Tibial nerve (tissue), 4 donors: ENCODE measurements at places on chromosomes 16 and 17. TPM values are rescaled to one million over a fixed set of nuclear protein-coding genes. Genes with fewer than 3 reads are reported as not detected.

C16orf87 gene
- total RNA-seq: 5.1 TPM

HOXB5 gene
- total RNA-seq: 1.6 TPM

FOXK2 gene
- total RNA-seq: 31.9 TPM

TSNAXIP1 gene
- 8.4 TPM for total RNA-seq

ARL4D gene
- 65.8 TPM for total RNA-seq

DNA sequence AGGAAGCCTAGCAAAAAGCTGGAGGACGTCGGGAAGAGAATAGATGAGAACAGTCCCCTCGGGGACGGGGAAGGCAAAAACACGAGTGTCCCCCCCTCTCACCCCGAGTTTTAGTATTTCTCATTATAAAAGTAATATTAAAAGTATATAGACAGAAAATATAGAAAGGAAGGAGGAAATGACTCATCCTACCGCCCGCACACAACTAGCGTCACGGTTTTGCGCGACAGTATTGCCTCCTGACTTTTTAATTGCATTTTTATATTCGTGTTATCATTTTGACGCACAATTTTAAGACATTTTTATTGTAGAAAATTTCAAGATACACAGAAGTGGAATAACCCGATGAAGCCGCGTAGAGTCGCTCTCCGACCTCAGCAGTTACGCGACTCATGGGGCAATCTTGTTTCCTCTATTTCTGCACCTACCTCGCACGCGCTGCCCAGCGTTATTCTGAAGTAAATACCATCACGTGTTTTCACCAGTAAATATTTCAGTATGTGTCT is 652 bp upstream of the SLC25A19 start:
- H3K4me3 ChIP-seq: peak overlapping the region; percentile 72
- H3K27me3 ChIP-seq: no peaks in the 10 kb centered on the region
- H3K36me3 ChIP-seq: no peaks in the 10 kb centered on the region

DNA sequence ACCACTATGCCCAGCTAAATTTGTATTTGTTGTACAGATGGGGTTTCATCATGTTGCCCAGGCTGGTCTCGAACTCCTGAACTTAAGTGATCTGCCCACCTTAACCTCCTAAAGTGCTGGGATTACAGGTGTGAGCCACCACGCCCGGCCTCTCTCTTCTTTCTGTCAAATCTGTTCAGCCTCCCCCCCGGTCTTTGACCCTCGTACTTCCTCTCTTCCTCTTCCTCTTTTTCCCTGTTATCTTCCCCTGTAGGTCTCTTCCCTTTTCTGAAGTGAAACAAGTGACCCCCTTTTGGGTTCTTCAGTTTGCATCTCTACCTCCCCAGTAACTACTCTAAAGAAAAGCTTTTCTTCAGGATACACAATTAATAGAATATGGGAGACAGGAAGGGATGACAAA is 31.7 kb upstream of the DHX40 start:
- no peak overlapping the region for H3K27ac ChIP-seq
- H3K36me3 ChIP-seq: no peaks in the 10 kb centered on the region
- H3K27me3 ChIP-seq: no peaks in the 10 kb centered on the region
- H3K4me1 ChIP-seq: no peaks in the 10 kb centered on the region
- no peak for DNase-seq

- no peaks in the 10 kb centered on the region for H3K27me3 ChIP-seq
- no peak overlapping the region for H3K4me3 ChIP-seq
- H3K4me1 ChIP-seq: peaks cover 20% of the 10 kb centered on the region
These were observed 3.4 kb downstream of the ZNF688 start for GRCh38 chr16:30567991-30568638.

DNA sequence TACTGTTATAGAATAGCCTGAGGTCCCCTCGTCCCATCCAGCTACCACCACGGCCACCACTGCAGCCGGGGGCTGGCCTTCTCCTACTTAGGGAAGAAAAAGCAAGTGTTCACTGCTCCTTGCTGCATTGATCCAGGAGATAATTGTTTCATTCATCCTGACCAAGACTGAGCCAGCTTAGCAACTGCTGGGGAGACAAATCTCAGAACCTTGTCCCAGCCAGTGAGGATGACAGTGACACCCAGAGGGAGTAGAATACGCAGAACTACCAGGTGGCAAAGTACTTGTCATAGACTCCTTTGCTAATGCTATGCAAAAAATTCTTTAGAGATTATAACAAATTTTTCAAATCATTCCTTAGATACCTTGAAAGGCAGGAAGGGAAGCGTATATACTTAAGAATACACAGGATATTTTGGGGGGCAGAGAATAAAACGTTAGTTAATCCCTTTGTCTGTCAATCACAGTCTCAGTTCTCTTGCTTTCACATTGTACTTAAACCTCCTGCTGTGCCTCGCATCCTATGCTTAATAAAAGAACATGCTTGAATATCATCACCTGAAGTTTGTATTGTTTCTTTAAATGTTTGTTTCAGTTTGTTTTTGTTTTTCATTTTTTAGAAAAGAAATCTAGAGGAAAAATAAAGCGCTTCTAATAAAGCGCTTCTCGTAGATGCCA is 388.3 kb downstream of the MAF start:
- DNase-seq: no peak
- H3K36me3 ChIP-seq: no peaks in the 10 kb centered on the region
- H3K27ac ChIP-seq: no peak overlapping the region
- H3K4me3 ChIP-seq: no peak overlapping the region
- H3K4me1 ChIP-seq: no peaks in the 10 kb centered on the region
- H3K27me3 ChIP-seq: no peaks in the 10 kb centered on the region

- H3K4me3 ChIP-seq: no peak overlapping the region
- H3K36me3 ChIP-seq: no peaks in the 10 kb centered on the region
- H3K4me1 ChIP-seq: no peaks in the 10 kb centered on the region
- DNase-seq: no peak
- H3K27ac ChIP-seq: peak overlapping the region; percentile 54
- no peaks in the 10 kb centered on the region for H3K27me3 ChIP-seq
These were observed 15.2 kb downstream of the EMP2 start for GRCh38 chr16:10565167-10565566.

GRCh38 chr16:23085949-23086348 is 63.3 kb downstream of the USP31 start:
- no peak for DNase-seq
- H3K4me3 ChIP-seq: no peak overlapping the region
- no peaks in the 10 kb centered on the region for H3K27me3 ChIP-seq
- H3K4me1 ChIP-seq: no peaks in the 10 kb centered on the region
- no peaks in the 10 kb centered on the region for H3K36me3 ChIP-seq

DNA sequence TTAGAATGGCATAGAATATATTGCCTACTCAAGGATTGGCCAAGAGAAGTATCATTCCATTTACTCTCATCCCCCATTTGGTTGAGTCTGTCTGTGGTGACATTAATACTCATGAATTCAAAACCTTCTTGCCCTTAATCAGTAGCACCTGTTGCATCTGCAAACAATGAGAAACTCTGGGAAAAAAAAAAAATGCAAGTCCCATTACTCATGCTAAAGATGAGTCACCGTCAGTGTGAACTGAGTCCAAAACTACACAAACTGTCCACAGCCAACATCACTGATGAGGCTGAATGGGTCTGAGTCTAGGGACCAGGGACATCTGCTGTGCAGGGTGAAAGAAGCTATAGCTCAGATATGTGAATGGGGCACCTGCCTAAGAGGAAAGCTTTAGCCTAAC is 96.9 kb upstream of the ADAMTS18 start:
- DNase-seq: no peak
- H3K36me3 ChIP-seq: no peaks in the 10 kb centered on the region
- no peak overlapping the region for H3K27ac ChIP-seq
- no peaks in the 10 kb centered on the region for H3K27me3 ChIP-seq
- no peaks in the 10 kb centered on the region for H3K4me1 ChIP-seq

GRCh38 chr16:9775998-9776397 is 406.2 kb downstream of the GRIN2A start:
- H3K4me1 ChIP-seq: no peaks in the 10 kb centered on the region
- no peak for DNase-seq
- no peak overlapping the region for H3K27ac ChIP-seq
- H3K36me3 ChIP-seq: no peaks in the 10 kb centered on the region
- no peaks in the 10 kb centered on the region for H3K27me3 ChIP-seq

- no peaks in the 10 kb centered on the region for H3K27me3 ChIP-seq
- H3K4me1 ChIP-seq: peaks cover 34% of the 10 kb centered on the region
- H3K36me3 ChIP-seq: no peaks in the 10 kb centered on the region
- no peak for DNase-seq
- no peak overlapping the region for H3K4me3 ChIP-seq
- peak overlapping the region; percentile 81 for H3K27ac ChIP-seq
These were observed 41.8 kb downstream of the GAS7 start for GRCh38 chr17:10156599-10156947.

DNA sequence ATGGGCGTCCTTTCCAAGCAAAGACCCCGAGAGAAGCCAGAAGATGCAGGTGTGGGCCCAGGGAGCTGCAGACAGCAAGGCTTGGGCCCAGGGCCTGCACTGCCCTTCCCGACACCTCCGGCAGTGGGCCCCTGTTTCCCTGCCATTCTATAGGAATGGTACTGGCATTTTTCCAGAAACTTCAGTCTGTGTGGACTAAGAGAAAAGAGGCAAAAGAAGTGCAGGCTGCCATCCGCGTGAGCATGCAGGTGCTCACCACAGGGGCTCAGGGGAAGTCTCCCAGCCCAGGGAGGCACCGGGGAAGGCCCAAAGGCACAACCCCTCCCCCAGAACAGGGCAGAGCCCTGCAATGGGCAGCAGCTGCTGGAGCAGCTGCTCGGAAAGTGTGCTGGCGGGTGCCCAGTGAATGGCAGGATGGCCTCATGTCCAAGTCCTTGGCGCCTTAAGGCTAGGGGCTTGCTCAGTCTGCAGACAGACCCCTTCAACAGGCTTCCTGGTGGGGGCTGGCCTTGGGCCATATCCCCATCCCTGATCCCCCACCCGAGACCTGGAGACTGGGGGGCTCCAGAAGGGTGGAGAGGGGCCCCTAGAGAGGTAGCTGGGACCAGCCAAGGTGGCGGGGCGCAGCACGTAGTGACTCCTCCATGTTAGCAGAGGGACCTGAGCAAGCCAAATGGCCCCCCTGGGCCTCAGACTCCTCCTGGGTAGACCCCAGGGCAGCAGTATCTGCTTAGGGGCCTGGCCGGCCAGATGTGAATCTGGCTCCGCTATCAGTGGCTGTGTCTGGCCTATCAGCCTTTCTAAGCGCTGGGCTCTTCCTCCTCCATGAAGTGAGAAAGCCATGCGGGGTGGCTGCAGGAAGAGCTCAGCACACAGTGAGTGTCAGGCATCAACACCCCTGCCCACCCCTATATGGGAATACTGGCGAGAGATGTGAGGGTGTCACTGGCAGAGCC is 6.7 kb upstream of the TPPP3 start:
- H3K27me3 ChIP-seq: no peaks in the 10 kb centered on the region
- peaks cover 15% of the 10 kb centered on the region for H3K36me3 ChIP-seq
- H3K27ac ChIP-seq: no peak overlapping the region

GRCh38 chr16:50173316-50173715 is 20.2 kb downstream of the TENT4B start:
- H3K27ac ChIP-seq: no peak overlapping the region
- no peak for DNase-seq
- H3K36me3 ChIP-seq: no peaks in the 10 kb centered on the region
- H3K27me3 ChIP-seq: no peaks in the 10 kb centered on the region
- H3K4me1 ChIP-seq: no peaks in the 10 kb centered on the region

GRCh38 chr17:47693731-47694580 is at the start of gene TBKBP1:
Gene TBKBP1 (plus strand): TSS chr17:47694161. CDS start chr17:47696113, 1,952 bp downstream.
- H3K4me3 ChIP-seq: peak within 1 kb of the TSS; percentile 91
- DNase-seq: no peak
- H3K36me3 ChIP-seq: peaks cover 10% of the 10 kb centered on the region
- peaks cover 10% of the 10 kb centered on the region for H3K4me1 ChIP-seq

GRCh38 chr17:66722341-66722740 is 112.6 kb upstream of the CACNG5 start:
- no peak for DNase-seq
- no peak overlapping the region for H3K27ac ChIP-seq
- H3K27me3 ChIP-seq: no peaks in the 10 kb centered on the region
- H3K36me3 ChIP-seq: no peaks in the 10 kb centered on the region
